Activated T-helper 2 cell treated with anti-CD3 and anti-CD28 coated beads, Interferon-gamma antibody, Interleukin-2, Interleukin-4, amounts not matched to agents 10 μg/mL and 5 μg/mL and 100 μg/mL, durations not matched to agents 14 hours and 24 hours and 36 hours (primary cell): ENCODE measurements at places on chromosomes 11 and 22. TPM values are rescaled to one million over a fixed set of nuclear protein-coding genes. Genes with fewer than 3 reads are reported as not detected.

Gene IL17REL
- total RNA-seq: not detected in 2 replicates

GRCh38 chr22:21948824-21949568 is 3.7 kb downstream of the PPM1F start:
- peaks cover 12% of the 10 kb centered on the region for H3K4me1 ChIP-seq
- peaks cover 9% of the 10 kb centered on the region for H3K36me3 ChIP-seq
- H3K4me3 ChIP-seq: no peak overlapping the region
- H3K27ac ChIP-seq: no peak overlapping the region

- peaks cover 30% of the 10 kb centered on the region for H3K27me3 ChIP-seq
- H3K4me1 ChIP-seq: no peaks in the 10 kb centered on the region
- no peak for DNase-seq
- H3K36me3 ChIP-seq: no peaks in the 10 kb centered on the region
Observed at GRCh38 chr11:12778240-12778905, 104.2 kb downstream of the TEAD1 start.

GRCh38 chr11:46321757-46322156 is 25.5 kb upstream of the DGKZ start:
- H3K4me3 ChIP-seq: no peak overlapping the region
- no peak overlapping the region for H3K27ac ChIP-seq
- peaks cover 12% of the 10 kb centered on the region for H3K4me1 ChIP-seq
- no peaks in the 10 kb centered on the region for H3K36me3 ChIP-seq

GRCh38 chr22:33579448-33580093 is 340.7 kb downstream of the LARGE1 start:
- peak; percentile 17 for DNase-seq
- H3K4me3 ChIP-seq: no peak overlapping the region
- H3K36me3 ChIP-seq: no peaks in the 10 kb centered on the region
- no peak overlapping the region for H3K27ac ChIP-seq

DNA sequence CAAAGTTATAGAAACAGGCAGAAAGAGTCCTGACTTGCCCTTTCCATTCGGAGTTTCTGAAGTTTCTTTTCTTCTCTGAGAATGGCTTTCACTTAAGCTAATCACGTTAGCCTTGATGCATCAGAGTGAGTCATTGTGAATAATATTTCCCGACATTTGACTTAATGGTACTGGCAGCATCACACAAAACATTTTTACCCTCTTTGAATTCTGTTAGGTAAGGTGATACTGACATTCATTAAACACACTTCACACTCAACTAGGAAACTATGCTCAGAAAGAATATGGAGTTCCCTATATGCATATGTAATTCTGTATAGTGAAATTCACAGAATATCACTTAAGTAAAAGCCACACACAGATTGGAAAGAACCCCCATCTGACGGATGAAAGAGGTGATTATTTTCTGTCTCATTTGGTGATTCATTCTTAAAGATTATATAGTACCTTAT is 120.8 kb upstream of the ARHGAP20 start:
- H3K36me3 ChIP-seq: no peaks in the 10 kb centered on the region
- no peak for DNase-seq
- no peak overlapping the region for H3K4me3 ChIP-seq

Gene GRM5
- not detected in 2 replicates for total RNA-seq

Gene INS
- total RNA-seq: not detected in 2 replicates

- H3K27ac ChIP-seq: no peak within 1 kb of the TSS
- no peaks in the 10 kb centered on the region for H3K36me3 ChIP-seq
- H3K4me3 ChIP-seq: peak within 1 kb of the TSS; percentile 75
- H3K27me3 ChIP-seq: peaks cover 37% of the 10 kb centered on the region
Observed at GRCh38 chr11:86672007-86672621, at the start of gene ME3. TSS of gene ME3 (minus strand) at chr11:86672616.
